Cerebellar nuclear complex (tissue), 1 donor: ENCODE measurements at places on chromosomes 5 and 9.

DNA sequence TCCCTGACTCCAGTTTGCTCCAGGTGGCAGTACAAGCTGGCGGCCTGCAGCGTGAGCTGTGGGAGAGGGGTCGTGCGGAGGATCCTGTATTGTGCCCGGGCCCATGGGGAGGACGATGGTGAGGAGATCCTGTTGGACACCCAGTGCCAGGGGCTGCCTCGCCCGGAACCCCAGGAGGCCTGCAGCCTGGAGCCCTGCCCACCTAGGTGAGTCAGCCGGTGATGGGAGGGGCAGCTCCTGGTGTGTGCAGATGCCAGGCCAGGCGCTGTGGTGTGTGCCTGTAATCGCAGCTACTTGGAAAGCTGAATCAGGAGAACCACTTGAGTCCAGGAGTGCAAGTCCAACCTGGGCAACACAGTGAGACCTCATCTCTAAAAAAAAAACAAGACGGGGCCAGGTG lies 10.0 kb upstream of the CACFD1 start:
- no peak for DNase-seq

DNA sequence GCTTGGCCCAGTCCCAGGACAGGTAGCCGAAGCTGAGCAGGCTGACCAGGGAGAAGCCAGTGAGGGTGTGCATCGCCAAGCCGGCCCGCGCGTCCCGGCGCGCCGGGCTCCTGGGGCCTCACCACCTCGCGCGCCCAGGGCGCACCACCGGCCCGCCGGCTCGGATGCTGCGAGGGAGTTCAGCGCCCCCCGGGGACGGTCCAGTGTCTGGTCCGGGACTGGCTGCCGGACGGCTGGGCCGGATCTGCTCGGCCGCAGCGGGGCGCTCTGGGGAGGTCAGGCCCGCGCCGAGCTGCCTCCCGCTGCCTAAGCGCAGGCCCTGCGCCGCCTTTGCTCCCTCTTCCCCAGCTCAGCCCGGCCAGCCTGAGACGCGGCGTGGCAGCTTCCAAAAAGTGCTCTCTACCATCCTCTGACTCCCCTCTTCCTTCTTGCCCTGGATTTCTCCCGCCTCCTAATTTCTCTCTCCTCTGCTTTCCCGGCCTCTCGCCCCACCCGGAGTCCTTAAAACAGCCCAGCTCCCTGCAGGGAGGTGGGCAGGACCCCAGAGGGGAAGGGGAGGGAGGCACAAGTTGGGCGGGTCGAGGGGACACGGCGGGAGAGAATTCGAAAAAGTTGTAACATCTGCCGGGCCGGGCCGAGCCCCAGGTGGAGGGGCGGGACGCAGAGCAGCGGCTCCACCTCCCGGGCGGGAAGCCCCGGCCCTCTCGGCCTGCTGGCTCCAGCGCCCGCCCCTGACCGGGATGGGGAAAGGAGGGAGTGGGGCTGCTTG lies at the start of gene ARSI:
ARSI (minus strand) TSS at position 605 of the 769 bp plus-strand sequence; CDS start at position 73, 532 bp downstream.
- DNase-seq: no peak

- DNase-seq: no peak
Measured at GRCh38 chr9:135716045-135716444, 14.1 kb downstream of the KCNT1 start.

GRCh38 chr9:8025551-8025950 lies 226.0 kb upstream of the DMAC1 start:
- DNase-seq: no peak

- DNase-seq: no peak
Measured at GRCh38 chr5:17413691-17414090, 84.3 kb upstream of the TAF11L2 start.

- DNase-seq: no peak
Measured at GRCh38 chr9:79609468-79610018, 37.8 kb downstream of the TLE4 start.

GRCh38 chr9:2024888-2025782 lies 10.0 kb downstream of the SMARCA2 start:
- no peak for DNase-seq

DNA sequence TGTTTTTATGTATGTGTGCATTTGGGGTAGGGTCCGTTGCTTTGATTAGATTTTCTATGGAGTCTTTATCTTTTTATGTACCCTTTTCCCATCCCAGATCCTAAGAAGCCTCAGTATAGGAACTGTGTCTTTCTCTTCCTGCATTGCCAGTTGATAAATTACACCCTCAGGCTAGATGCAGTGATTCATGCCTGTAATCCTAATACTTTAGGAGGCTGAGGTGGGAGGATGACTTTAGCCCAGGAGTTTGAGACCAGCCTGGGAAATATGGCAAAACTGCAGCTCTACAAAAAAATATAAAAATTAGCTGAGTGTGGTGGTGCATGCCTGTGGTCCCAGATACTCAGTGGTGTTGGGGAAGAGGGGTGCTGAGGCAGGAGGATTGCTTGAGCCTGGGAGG lies 40.2 kb downstream of the NLN start:
- DNase-seq: no peak

- no peak for DNase-seq
Measured at GRCh38 chr5:130994496-130995253, 170.4 kb downstream of the HINT1 start.

DNA sequence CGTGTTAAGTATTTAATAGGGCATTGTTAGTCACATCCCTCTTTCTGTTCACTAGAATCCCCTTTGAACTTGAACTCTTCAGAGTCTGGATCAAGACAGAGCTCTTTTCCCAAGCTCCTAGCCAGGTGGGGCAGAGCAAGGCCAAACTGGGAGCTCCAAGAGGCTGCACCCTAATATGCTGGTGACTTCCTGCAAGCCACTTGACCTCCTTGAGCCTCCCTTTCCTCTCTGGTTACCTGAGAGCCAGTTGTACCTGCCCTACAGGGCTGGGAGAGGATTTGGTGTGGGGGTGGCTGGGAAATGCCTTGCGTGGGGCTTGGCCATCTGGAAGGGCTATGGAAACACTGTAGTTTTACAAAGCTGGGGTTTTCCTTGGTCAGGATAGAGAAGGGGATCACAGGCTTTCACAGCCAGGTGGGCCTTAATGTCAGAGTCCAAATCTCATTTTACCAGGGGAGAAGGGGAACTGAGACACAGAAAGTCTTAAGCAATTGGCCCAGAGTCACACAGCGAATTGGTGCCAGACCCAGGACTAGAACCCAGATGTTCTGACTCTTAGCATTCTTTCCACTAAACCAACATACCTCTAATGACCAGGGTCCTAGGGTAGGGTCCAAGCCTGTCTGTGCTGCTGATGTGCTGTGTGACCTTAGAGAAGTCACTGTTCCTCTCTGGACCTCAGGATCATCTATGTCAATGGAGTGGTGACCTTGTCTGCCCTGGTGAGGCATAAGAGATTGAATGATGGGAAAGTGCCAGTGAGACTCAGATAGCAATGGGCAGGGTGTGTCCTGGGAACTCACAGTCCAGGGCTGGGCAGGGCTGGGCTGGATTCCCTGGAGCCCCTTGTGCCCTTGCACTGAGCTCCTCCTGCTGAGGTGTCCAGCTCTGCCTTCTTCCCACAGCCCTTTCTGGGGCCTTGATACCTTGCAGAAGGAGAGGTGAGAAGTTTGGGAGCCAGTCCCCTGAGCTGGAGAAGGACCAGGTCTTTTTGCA lies 35.8 kb downstream of the GSN start:
- DNase-seq: no peak

DNA sequence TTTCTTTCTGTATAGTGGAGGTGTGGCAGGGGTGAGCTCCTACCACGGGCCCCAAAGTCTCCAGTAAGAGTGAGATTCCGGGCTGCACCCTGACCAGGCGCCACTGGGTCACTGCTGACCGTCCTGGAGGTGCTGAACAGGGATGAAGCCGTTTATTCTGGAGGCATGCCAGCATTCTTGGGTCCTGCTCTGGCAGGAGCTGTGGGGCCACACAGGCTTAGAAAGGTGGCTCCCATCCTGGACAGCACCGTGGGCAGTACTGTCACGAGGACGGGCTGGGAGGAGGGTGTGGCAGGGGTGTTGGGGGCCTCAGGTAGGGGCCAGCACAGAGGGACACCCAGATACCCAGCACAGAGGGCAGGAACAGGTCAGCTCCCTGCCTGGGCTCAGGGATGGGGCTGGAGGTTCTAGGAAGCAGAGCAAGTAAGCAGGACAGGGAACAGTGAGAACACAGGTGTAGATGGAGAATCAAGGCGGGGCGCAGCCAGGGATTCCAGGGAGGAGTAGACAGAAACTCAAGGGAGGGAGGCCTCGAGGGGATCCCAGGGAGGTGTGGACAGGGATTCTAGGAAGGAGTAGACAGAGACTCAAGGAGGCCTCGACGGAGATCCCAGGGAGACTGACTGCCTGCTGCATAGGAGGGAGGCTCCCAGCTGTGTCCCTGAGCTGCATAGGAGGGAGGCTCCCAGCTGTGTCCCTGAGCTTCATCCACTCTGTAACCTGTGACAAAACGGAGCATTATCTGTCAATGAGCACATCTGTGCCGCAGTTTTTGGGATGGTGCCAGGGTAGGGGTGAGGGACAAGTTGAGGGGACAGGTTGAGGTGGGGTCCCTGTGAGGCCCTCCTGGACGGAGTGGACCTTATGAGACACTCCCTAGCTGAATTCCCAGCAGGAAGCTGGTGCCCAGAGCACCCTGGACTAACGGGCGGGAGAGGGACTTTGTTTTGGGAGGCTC lies 1.1 kb upstream of the PLEKHG4B start:
- DNase-seq: no peak

DNA sequence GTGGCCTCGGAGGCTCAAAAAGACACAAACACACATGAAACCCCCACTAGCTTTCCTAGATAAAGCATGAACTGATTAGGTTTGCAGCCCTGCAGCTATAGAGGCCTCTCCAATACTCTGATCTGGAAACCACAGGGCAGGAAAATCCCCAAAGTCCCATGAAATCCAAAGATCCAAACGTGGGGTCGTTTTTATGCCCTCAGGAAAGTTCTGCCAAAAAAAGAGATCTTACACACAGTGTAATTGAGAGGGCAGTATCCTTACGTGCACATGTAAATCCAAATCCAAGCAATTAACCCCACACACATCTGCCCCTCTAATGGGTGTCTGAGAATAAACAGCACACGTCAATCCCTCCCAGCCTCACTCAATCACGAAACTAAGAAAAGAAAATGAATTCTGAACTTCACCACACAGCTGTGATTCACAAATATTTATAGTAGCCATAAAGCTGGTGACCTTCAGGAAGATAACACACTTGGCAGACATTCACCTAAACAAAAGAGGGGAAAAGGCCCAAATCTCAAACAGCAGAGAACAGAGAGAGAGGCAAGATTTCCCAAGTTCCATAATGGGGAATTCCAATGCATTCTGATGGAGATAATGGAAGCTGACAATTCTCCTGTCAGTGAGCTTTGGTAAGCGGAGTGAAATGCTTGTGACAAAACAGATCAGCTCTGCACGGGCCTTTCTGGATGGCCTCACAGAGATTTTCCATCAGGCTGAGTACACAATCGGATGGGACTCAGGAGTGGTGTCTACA lies 114.2 kb downstream of the SEMA5A start:
- no peak for DNase-seq

DNA sequence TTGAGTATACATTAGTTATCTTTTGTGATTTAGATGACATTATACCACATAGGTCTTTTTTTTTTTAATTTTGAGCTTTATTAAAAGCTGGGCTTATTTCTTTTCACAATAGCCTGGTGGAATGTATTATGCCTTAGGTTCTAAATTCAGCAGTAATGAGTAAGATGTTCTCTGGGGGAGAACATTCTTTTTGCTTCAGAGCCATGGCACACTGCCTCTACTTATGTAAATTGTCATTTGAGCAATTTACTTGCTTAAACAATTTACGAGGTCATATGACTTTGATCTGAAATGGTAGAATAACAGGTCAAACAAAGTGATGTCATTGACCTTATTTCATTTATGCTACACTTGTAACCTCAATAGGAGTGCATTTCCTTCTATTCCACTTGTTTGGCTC lies 154.2 kb downstream of the FOCAD start:
- no peak for DNase-seq

DNA sequence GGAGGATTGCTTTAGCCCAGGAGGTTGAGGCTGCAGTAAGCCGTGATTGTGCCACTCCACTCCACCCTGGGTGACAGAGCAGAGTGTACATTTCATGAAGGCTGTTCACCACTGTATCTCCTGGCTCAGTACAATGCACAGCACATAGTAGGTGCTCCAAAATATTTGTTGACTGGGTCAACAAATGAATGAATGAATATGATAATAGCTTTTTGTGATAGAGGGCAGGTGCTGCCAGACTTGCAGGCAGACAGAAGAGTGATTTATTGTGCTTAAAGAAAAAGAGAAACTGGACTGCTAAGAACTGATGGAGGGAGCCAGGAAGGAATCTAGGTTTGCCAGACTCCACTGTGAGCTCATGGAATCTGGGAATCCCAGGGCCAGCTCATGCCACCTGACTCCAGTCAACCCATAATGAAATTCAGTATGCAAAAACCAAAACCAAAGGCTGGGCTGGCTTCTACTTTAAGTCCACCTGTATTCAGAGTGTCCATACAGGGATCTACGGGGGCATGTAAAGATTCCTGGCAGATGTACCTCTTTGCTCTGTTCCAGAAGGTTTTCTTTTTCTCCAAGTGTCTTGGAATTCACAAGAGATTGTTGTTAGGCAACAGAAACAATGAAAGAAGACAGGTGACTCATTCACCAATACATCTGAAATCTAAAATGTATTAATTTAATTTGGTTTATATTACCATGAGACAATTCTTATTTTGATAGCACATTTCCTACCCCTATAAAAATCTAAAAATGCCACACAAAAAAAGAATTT lies 15.5 kb upstream of the CTNNA1 start:
- no peak for DNase-seq

DNA sequence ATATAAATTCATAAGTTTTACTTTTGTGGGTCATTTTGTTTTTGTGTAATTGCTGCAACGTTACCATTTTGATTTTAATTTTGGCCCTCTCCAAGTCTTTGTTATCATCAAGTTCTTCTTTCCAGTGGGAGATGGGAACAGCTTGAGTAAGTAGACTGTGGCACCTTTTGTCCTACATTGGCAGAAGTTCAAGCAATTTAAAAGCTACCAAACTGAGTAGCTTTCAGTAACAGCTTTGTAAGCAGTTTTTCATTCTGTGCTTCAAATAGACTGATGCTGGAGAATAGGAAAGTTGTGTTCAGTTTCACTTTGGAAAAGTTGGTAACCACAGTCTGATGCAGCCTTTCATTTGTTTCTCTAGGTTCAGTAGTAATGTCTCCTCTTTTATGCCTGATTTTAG lies 47.8 kb upstream of the TMED7 start:
- no peak for DNase-seq

DNA sequence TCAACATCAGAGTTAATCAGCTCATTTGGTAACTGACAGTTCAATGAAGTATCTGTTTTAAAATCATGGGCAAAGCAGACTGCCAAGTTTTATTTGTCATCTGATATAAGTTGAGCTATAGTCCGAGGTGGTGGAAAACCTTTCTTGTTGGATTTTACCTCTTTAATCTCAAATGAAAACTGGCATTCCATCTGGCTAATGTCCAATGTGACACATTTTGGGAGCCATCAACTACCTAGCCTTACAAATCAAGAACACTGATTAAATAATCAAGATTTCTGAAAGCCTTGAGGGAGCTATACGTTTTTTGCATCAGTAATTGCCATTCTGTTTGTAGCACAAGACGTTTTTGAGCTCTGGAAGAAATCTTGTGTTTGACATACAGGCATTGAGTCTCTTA lies 1380.5 kb upstream of the WWC1 start:
- no peak for DNase-seq

- no peak for DNase-seq
Measured at GRCh38 chr9:136916330-136917184, 28.0 kb downstream of the FBXW5 start.

GRCh38 chr5:135079760-135080159 lies 45.7 kb upstream of the PITX1 start:
- DNase-seq: no peak

- peak; percentile 74 for DNase-seq
Measured at GRCh38 chr9:89515416-89515815, 17.5 kb upstream of the SEMA4D start.
